ENCODE measurements at places on chromosomes 5 and 9.
A peak's percentile ranks its signal among the peaks of the same experiment; 100 is the strongest.

DNA sequence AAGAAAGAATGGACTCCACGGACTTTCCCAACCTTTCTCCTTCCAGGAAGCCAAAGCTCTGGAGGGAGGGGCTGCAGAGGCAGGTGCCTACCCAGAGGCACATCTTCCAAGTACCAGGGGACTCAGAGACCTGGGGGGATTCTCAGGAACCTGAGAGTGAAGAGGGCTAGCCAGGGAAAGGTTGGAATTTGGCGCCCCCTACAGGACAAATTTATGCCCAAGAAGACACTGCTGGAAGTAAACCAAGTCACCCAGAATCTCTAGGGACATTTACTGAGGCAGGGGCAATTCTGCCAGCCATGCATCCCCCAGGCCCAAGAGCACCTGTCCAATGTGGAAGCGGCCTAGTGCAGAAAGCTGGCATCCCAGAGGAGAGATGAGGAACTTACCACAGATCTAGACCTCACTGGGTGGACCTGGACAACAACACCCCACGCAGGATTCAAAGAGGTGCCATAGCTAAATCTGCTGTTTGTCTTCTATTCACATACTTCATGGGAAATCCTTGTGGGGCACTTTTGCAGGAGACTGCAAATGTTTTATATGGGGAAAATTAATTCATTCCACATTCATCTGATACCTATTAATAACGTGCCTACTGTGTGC lies 25.9 kb upstream of the IDNK start:
- no peak for DNase-seq

GRCh38 chr5:12805165-12805698 lies 901.0 kb upstream of the CTNND2 start:
- DNase-seq = no peak

- no peak for DNase-seq
Measured at GRCh38 chr9:119216651-119217331, 152.4 kb downstream of the BRINP1 start.

DNA sequence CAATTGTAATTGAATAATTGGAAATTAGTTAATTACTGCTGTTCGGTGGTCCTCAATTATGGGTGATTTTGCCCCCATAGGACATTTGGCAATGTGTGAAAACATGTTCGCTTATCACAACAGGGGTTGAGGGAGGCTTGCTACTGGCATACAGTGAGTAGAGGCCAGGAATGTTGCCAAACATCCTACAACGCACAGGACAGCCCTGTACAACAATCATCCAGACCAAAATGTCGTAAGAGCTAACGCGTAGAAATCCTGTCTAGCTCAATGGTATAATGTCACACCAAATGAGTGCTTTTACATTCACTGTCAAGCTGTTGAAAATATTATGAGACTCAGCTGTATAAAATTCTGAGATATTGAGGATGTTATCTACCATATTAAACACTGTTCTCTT lies 464.4 kb upstream of the TUSC1 start:
- no peak for DNase-seq

DNA sequence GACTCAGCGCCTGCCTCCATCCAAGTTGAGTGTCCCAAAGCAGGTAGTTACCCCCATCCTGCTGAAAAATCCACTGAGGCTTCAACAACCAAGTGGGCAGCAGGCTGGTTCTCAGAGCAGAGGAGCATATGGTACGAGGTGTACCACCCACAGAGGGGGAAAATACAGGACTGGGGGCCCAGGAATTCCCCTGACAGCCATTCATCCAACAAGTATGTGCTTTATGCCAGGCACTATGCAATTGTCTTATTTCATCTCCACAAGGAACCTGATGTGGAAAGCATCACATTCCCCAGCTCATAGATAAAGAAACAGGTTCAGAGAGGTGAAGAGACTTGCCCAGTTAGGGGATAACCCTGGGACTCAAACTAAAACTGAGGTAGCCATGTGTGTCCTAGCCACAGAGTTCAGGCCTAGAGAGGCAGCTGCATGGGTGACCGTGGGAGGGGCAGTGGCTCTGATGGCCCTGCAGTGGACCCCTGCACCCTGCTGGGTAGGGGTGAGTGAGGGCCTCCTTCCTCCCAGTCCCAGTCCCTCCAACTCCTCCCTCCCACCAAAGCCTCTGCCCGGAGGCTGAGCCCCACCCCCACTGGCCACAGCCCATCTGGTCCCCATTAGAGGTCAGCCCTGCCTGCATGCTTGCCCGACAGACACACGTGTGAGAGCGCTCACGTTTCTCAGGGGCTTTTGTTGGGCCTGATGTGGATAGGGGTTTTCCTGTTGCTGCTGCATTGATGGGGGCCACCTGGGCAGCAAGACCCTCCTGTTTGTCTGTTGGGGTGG lies 11.5 kb downstream of the PDLIM4 start:
- no peak for DNase-seq

DNA sequence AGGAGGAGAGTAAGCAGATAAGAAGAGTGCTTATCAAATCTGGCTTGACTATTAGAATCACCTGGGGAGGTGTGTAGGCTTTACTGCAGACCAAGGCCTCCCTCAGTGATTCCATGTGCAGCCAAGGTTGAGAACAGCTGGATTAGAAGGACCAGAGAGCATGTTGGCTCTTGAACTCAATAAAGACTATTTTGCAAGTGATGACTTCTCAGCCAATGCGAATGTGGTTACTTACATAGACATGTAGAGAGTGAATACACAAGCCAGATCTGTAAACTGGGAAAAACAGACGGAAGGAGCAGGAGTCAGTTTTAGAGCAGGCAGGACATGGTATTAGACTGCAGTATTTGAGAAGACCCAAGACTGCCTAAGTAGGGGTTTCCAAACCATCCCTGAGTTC lies 48.5 kb downstream of the MAMDC2 start:
- DNase-seq = no peak

GRCh38 chr5:1481266-1481958 lies 36.2 kb upstream of the SLC6A3 start:
- no peak for DNase-seq

GRCh38 chr9:133056533-133056932 lies 5.2 kb upstream of the CEL start:
- DNase-seq = peak; percentile 26

DNA sequence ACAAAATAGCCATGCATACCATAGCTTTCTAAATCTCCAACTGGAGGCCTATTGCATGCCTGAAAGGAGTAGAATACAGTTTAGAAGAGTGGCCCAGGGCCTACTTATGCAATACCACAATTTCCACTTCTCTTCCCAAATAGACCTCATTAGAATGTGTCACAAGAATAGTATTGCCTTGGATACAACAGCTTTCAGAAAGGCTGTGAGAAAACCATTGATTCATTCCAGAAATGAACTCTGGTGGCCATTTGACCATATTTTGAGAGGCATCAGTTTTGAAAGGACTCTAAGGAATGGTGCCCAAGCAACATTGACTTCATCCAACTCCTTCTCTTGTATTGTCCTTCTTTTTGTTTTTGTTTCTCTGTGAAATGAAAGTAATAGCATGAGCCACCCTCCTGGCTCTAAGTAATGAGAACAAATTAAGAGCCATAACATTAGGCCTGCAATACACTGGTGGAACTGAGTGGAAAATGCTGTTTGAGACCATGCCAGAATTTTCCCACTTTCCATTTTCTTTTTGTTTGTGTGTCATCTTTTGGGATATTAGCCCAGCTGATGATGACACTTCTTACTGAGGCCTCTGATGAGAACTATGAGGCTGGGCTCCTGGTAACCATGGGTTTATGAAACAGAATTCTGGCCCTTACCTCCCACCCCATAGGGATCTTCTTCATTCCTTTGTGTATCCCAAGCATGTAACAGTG lies 90.2 kb downstream of the TMEM174 start:
- no peak for DNase-seq

- no peak for DNase-seq
Measured at GRCh38 chr9:34557426-34558321, 31.9 kb downstream of the CNTFR start.

GRCh38 chr9:128169492-128169891 lies 9.4 kb downstream of the BBLN start:
- no peak for DNase-seq

GRCh38 chr5:28914297-28914696 lies 1875.9 kb upstream of the CDH9 start:
- DNase-seq = no peak

DNA sequence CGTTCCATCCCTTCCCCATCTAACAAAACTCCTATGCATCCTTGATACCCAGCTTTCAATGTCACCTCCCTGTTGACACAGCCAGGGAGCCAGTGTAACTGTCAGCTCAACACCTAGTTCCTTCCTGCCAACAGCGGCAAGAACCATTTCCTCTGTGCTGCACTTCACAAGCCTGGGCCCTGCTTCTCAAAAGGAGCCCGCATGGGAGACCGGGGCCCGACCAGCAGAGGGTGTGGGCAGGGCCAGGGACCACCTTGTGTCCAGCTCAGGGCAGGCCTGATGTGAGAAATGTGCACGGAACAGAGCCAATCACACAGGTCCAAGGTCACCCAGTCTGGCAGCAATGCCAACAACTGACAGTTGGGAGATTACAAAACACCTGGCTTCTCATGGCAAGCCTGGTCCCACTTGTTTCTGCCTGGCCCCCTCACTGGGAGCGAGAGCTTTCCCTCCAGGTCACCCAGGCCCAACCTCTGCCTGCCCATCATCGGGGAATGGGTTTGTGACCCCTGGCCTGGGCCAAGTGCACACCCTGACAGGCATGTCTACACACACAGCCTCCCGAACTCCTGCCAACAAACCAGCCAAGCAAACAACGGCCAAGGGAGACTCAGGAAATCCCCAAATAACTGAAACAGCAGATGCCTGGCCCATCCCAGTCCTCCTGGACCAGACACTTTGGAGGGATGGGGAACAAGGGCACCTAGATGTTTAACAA lies 3.1 kb downstream of the RNF44 start:
- no peak for DNase-seq

DNA sequence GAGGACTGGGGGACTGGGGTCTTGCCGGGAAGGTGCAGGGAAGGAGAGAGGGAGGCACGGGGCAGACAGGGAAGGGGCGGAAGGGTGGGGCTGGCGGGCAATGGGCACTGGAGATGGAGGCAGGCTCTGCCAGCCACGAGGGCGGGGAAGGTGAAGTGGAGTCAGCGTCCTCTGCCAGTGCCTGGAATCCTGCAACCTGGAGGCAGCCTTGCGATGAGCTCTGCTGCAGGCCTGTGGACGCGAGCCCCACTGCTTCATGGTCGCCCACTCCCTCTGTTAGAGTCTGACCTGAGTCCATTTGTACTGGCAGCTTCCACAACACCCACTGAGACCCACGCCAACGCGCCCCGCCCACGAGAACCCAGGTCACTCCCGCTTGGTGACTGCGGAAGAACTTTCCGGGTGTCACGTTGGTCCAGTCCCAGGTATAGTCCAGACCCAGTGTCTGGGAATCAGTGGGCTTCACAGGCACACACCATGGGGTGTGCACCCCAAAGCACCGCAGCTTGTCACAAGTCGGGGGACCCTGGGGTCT lies 106.4 kb upstream of the PPP1R26 start:
- DNase-seq = no peak

DNA sequence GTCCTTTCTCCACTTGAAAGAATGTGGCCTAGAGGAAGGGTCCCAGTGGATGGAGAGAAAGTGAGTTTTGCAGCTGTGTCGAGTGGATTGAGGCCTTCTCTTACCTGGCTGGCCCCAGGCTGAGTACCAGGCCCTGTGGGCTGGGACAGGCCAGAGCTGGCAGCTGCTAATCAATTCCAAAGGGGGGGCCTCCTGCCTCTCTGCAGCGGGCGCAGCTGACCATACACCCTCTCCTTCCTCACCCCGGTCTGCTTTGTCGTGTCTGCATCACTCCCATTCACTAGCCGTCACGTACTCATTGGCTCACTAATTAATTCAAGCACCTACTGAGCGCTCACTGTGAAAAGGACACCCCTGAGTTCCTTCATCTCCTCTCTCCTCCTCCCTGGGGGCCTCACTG lies 58.4 kb upstream of the PITX1 start:
- no peak for DNase-seq

DNA sequence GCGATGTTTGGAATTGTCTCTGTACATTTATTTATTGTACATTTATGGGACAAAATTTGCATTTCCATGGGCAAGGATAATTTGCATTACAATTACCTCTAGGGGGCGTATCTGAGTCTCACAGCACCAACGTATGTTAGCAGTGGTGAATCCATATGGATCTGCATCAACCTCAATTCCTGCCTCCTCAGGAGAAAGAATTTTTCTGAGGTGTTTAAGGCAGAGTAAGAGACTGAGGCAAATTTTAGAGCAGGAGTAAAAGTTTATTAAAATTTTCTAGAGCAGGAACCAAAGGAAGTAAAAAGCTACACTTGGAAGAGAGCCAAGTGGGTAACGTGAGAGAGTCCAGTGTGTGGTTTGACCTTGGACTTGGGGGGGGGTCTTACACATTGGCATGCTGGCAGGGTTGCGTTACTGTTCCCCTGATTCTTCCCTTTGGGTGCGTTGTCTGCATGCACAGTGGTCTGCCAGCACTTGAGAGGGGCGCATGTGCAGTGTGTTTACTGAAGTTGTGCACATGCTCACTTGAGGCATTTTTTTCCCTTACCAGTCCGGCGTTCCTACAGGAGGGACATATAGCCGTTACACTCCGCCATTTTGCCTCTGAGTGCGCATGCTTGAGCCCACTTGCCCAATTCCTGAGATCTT lies 21.0 kb upstream of the RAB14 start:
- no peak for DNase-seq

GRCh38 chr5:174793684-174794328 lies 69.4 kb downstream of the MSX2 start:
- DNase-seq = peak; percentile 49

DNA sequence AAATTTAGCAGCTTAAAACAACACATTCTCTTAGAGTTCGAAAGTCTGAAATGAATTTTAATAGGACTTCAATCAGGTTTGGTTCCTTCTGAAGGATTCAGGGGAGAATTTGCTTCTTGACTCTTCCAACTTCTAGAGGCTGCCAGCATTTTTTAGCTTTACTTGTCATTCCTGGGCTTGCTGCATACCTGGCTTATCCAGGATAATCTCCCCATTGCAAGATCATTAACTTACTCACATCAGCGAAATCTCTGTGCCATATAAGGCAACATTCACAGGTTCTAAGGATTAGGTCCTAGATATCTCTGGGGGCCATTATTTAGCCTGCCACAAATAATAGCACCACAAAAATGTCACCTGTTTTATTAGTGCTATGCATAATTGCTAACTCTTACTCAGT lies 46.2 kb upstream of the PCSK5 start:
- DNase-seq = no peak

DNA sequence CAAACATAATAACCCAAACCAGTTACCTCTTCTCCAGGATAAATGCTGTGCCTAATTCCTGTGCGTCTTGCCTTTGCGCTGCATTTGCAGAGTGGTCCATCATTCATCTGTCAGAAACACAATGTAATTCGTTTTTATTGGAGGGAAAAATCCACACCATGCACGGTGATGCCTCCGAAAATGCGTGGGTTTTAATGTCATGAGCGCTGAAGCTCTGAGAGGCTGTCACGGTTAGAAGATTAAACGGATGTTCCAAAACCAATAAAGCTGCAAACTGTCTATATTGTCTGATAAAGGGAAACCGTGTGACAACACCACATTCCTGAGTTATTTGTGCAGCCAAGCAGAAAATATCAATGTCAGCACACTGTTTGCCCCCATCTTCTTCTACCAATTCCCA lies 27.4 kb downstream of the DROSHA start:
- DNase-seq = no peak
